ENCODE measurements at places on chromosomes 1 and 21. TPM values are rescaled to one million over a fixed set of nuclear protein-coding genes. Genes with fewer than 3 reads are reported as not detected.

Gene GPX7
- total RNA-seq, result 25.9 TPM

Gene LYST
- total RNA-seq, result 32.5 TPM

Gene SHE
- total RNA-seq, result 6.1 TPM

Gene FCRL4
- not detected for total RNA-seq

Gene TMEM269
- 0.27 TPM for total RNA-seq

Gene SLC44A3
- total RNA-seq, result 2.5 TPM

Gene HORMAD1
- total RNA-seq, result not detected

Gene TIE1
- total RNA-seq, result 23.7 TPM

Gene IFI44L
- 17.3 TPM for total RNA-seq

Gene NR5A2
- 3.6 TPM for total RNA-seq

Gene SVBP
- total RNA-seq, result 10.2 TPM

Gene OLFML2B
- total RNA-seq, result 46.6 TPM

Gene ITLN2
- total RNA-seq, result 3.0 TPM

Gene KRTAP21-2
- not detected for total RNA-seq

Gene LENEP
- total RNA-seq, result not detected

Gene C4BPB
- total RNA-seq, result 3.7 TPM

Gene LRRC71
- total RNA-seq, result not detected

Gene SDC3
- 51.6 TPM for total RNA-seq

Gene AADACL3
- total RNA-seq, result not detected

Gene RAD54L
- 0.68 TPM for total RNA-seq

Gene RGSL1
- total RNA-seq, result not detected

Gene LIN28A
- total RNA-seq, result not detected

Gene GCSAML
- 0.42 TPM for total RNA-seq

Gene GBP6
- total RNA-seq, result not detected

All from thoracic aorta (tissue), 2 donors.